ENCODE measurements at places on chromosomes 5 and 9.

GRCh38 chr5:962801-963200, 45.8 kb upstream of the NKD2 start:
- no peak for DNase-seq

- DNase-seq: no peak
These were observed 18.7 kb upstream of the ZNF608 start for GRCh38 chr5:124764992-124765611.

- no peak for DNase-seq
These were observed 63.4 kb downstream of the NR6A1 start for GRCh38 chr9:124707666-124708065.

DNA sequence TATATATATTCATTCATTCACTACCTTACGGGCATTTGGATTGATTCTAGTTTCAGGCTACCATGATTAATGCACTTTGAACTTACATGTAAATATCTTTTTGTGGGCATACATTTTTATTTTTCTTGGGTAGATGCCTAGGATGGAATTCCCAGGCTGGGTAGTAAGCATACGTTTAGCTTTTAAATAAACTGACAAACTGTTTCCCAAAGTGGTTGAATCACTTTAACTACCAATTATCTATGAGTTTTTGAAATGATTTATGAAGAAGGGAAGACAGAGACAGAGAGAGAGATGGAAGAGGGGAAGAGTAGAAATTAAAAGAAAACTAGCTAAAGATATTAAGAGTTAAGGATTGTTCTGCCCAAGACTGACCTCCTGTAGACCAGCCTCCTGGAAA, 612.6 kb downstream of the PSAT1 start:
- no peak for DNase-seq

DNA sequence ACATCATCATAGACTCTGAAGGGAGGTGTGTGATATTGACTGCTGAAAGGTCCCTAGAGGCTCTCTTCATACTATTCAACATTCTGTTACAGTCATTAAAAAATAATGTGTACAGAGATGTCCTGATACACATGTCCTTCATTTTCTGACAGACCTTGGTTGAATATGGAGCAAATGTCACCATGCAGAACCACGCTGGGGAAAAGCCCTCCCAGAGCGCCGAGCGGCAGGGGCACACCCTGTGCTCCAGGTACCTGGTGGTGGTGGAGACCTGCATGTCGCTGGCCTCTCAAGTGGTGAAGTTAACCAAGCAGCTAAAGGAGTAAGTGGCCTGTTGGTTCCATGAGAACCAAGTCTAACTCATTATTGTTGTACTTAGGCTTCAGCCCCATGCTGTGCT, 132.4 kb downstream of the SNCAIP start:
- no peak for DNase-seq

DNA sequence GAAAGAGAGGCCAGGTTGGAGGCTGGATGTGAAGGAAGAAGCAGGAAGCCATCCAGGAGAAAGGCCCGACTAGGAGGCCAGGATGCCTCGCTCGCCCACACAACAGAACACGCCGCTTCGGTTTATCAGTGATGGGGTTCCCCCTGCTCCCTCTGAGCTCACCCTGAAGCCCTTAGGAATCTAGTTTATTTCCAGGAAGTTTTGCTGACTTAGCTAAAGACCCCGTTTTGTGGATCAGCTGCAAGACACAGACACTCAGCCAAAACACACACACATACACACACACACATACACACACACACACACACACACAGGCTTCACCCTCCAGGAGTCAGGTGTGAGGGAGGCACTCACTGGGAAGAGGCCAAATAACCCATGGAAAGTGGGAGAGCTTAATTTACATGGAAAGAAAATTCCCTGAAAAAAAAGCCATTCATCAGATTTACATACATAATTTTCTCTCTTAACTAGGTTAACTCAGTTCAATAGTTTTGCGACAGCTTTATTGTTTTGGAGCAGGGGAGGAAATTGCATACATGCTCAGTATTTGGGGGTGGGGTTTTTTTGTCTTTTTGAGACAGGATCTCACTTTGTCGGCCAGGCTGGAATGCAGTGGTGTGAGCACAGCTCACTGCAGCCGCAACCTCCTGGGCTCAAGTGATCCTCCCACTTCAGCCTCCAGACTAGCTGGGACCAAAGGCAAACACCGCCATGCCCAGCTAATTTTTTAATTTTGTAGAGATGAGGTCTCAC, 92.7 kb upstream of the HAND1 start:
- no peak for DNase-seq

DNA sequence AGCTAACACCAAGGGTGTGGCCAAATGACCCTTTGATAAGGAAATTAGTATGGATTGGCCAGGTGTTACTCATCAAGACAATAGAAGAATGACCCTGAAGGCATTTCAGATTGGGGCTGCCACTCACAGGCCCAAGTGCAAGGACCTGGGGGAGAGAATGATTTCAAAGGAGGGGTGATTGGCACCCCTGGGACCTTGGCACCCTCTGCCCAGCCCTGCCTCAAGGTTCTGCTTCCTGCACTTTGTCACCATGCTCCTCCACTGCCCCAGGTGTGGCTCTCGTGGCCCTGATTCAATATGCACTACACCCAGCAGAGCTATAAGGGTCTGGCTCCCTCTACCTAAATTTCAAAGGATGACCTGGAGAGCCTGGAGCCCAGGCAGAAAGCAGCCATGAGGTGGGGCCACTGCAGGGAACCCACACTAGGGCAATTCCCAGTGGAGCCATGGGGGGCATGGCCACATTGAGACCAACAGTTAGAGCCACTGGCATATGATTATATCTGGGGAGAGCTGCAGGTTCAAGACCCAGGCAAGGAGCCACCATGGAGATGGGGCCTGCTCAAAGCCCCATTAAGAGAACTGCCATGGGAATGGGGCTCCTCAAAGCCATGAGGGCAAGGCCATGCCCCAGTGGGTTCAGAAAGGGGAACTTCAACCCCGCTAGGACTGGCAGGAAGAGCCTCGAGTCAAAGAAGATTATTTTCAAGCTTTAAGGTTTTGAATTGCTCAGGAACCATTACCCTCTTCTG, 93.0 kb downstream of the CEMIP2 start:
- no peak for DNase-seq

DNA sequence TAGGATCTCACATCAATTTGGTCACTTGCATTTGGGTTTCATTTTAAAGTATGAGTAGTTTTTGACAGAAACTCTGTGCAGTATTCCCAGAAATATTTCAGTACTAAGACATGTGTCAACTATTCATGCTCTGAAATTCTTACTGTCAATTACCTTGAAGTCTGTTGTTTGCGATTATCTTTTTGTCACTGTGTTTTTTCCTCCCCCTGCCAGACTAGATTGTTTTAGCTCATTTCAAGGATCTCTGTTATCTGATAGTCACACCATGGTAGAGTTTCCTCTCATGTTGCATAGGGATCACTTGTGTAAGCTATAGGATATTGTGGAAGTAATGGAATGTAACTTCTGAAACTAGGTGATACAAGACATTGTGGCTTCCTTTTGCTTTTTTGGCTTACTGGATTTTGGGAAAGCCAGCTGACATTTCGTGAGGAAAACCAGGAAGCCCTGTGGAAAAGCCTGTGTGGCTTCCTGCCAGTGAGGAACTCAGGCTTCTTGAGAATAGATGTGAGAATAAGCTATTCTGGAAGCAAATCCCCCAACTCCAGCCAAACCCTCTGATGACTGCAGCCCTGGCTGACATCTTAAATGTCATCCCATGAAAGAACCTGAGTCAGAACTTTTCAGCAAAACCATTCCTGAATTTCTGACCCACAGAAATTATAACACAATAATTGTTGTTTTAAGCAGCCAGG, 122.2 kb downstream of the FGF10 start:
- no peak for DNase-seq

DNA sequence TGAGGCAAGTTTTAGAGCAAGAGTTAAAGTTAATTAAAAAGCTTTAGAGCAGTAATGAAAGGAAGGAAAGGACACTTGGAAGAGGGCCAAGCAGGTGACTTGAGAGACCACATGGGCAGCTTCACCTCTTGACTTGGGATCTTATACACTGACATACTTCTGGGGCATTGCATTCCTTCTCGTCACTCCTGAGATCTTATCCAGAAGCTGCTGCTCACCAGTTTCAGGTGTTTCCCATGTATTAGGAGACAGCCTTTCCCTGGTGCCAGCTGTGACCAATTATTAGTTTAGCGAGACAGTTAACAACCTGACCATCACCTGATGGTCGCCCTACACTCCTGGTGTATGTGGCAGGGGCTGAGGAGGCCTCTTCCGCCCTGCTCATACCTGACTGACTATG, 382.1 kb downstream of the KDM4C start:
- no peak for DNase-seq

GRCh38 chr9:34378376-34379060, 1.8 kb upstream of the MYORG start:
- no peak for DNase-seq

DNA sequence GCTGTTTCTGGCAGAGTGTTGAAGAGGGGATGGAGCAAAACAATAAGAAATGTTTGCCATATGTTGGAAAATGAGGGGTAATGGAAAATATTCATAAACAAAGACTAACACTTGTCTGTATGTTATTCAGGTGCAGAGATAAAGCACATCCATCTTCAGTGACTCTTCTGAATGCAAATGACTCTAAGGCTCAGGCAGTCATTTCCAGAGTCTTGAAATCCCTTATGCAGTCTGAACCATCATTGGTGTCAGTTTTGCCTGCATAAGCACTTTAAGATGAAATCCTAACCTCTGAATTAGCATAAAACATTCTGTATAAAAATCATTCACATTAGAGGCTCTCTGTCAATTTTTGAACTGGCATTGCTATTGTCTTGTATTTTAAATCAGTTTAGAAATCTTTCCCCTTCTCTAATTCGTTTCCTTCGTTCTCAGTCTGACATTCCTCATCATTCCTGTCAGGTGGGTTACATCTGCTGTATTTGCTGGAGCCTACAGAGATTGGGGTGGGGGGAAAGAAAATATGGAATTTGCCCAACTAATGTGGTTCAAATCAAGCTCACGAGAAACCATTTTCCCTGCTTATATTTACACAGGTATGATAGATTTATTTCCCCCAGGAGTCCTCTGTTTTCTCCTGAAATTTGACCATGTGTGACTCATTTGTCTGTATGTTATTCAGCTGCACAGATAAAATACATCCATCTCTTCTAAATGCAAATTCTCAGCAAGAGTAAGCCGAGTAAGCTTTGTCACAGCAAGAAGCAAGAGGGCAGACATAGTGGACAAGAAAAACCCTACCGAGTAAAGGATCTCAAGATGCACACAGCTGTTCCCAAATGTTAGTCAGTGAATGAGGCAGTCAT, 31.6 kb downstream of the ENC1 start:
- DNase-seq: no peak

DNA sequence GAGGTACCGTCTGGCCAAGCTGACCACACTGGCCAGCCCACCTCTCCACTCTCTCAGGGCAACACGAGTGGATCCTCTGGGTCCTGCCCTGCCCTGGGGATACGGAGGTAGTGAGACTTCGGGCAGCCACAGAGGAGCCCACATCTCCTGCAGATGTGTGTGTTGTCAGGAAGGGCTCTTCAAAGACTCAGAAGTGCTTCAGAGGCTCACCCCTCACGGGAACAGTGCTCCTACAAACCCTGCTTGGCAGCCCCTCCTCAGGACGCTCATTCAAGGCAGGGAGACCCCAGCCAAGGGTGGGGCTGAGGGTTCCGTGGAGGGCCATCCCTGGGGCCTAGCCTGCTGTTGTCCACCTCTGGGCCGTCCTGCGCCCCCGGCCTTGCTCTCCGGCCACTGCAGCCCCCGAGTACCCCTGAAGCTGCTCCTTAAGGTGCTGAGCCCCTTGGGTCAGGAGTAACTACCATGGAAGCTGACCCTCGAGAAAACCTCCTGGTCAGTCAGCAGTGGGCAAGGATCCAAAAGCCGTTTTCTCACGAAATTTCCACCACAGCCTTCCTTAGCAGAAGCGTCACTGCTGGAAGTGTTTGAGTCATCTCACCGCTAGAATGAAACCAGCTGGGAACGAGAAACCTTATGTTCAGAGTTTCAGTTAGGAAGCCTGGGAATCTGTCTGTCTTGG, 23.2 kb upstream of the LRRC14B start:
- no peak for DNase-seq

Measured in gastrocnemius medialis (tissue), 4 donors.